ENCODE measurements at places on chromosomes 2 and 18.

- DNase-seq: no peak
Measured at GRCh38 chr2:106536490-106536889, 49.3 kb downstream of the CD8B2 start.

DNA sequence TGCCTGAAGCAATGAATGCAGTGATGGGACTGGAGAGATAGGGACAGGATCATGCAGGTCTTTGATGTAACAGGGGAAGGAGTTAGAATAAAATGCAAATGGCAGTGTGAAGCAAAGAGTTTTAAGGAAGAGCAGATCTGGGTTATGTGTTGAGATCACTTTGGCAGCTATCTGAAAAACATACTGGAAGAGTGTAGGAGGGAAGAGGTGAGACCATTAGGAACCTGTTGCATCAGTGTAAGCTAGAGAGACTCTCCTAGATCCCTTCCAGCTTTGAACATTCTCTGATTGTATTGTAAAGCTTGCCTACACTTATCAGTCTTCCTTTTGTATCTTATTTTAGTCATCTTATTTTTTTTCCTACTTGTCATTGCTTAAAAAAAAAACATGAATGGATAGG is 10.5 kb downstream of the ACVR2A start:
- DNase-seq: no peak

- no peak for DNase-seq
Measured at GRCh38 chr2:216497382-216498069, 1.1 kb upstream of the RPL37A start.

DNA sequence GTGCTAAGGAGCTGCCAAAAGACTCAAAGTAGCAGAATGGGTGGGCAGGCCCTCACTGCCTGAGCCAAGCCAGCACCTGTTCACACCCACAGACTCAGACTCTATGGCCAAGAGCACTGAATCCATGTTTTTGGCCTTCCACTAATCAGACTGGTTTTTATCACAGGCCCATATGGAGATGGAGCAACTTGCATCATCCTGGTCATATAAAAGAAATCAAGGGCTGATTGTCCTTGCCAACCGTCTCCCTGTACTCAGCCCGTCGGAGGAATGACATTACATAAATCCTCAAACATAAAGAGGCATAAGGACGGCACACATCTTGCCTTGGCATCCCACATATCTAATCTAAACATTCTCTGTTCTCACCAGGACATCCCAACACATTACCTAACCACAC is 66.7 kb downstream of the MARCHF4 start:
- no peak for DNase-seq

GRCh38 chr18:3611313-3612090 is 161.5 kb downstream of the TGIF1 start:
- peak; percentile 74 for DNase-seq

Data from AG10803 (cell line).